ENCODE measurements at places on chromosomes 7 and 10.
A peak's percentile ranks its signal among the peaks of the same experiment; 100 is the strongest.

- no peak for DNase-seq
These were observed 8.7 kb downstream of the ELFN1 start for GRCh38 chr7:1678571-1679325.

GRCh38 chr10:63103971-63104409, 29.1 kb upstream of the NRBF2 start:
- DNase-seq = no peak

GRCh38 chr10:113329121-113329596, 223.7 kb upstream of the HABP2 start:
- DNase-seq = peak; percentile 93

DNA sequence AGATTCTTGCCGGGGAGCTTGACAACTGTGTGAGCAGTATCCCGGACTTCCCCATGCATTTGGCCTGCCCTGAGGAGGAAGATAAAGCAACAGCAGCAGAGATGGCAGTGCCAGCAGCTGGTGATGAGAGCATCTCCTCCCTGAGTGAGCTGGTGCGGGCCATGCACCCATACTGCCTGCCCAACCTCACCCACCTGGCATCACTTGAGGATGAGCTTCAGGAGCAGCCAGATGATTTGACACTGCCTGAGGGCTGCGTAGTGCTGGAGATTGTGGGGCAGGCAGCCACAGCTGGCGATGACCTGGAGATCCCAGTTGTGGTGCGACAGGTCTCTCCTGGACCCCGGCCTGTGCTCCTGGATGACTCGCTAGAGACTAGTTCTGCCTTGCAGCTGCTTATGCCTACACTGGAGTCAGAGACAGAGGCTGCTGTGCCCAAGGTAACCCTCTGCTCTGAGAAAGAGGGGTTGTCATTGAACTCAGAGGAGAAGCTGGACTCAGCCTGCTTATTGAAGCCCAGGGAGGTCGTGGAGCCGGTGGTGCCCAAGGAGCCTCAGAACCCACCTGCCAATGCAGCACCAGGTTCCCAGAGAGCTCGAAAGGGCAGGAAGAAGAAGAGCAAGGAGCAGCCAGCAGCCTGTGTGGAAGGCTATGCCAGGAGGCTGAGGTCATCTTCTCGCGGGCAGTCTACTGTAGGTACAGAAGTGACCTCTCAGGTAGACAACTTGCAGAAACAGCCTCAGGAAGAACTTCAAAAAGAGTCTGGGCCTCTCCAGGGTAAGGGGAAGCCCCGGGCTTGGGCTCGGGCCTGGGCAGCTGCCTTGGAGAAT, 6.7 kb downstream of the PPRC1 start:
- DNase-seq = no peak

GRCh38 chr7:84142726-84143125, 51.9 kb downstream of the SEMA3A start:
- DNase-seq = no peak

DNA sequence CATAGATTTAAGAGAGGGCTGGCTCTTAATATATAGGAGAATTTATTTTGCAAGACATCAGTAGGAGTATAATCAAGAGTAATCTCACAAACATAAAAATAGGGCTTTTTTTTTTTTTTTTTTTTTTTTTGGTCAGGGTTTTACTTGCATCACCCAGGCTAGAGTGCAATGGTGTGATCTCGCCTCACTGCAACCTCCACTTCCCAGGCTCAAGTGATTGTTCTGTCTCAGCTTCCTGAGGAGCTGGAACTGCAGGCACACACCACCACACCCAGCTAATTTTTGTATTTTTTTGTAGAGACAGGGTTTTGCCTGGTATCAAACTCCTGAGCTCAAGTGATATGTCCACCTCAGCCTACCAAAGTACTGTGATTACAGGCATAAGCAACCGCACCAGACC, 535.3 kb downstream of the CCSER2 start:
- no peak for DNase-seq

GRCh38 chr10:36017137-36017536, 375.0 kb upstream of the FZD8 start:
- DNase-seq = no peak

DNA sequence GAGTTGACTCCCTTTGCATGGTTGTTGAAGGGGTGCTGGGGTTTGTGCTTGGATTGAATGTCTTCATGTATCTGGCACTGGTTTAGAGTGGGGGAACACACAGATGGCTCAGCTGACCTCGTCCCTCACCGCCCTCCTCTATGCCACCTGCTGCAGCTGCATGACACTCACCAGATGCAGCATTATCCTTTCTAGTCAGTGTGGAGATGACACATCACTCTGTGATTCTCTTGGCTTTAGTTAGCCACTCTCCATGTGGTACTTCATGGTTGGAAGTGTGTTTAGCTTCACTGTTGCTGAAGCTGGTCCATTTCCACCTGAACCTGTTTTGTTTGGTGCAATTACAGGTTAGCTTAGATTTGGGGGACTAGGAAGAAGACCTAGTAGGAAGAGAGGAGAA, 56.3 kb upstream of the BMPER start:
- DNase-seq = peak; percentile 59

- no peak for DNase-seq
These were observed 60.5 kb downstream of the SUFU start for GRCh38 chr10:102564209-102564834.
